Hematopoietic multipotent progenitor cell treated with erythropoietin and hydrocortisone succinate and interleukin-3 and kit ligand, for 8 days (in vitro differentiated cells): ENCODE measurements at places on chromosomes 11 and 22.

DNA sequence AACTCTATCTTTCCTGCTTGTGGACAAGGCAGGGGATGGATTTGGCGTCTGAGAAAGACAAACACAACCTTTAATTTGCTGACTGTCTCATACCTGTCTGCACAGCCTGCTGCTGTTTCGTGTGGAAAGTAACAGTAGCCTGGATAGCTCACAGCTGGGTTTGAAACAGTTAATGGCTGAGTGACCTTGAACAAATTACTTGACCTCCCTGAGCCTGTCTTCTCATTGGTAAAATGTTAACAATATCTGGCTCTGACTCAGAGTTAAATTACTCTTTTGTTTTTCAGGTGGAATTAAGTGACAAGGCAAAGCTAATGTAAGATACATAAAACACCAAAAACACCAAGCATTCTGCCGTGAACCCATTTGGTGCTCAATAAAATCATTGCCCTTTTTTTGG is 41.1 kb upstream of the ADA2 start:
- no peak for DNase-seq

DNA sequence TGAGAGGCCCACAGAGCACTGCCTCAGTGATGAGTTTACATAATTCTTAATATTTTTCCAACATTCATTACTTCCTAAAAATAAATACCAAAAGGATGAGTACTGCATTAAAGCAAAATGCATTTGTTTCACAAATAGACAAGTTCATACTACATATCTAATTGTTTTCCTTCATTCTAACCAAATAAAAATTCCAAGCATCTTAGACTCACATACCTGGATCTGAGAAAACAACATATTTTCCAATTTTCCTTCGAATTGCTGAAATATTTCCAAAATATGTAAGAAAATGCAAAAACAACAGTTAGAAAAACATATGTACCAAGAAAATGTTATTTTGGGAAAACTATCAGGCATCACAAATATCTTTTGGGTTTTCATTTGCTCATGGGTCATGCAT is 127.9 kb upstream of the CEP126 start:
- DNase-seq = no peak

- DNase-seq = no peak
These were observed 17.7 kb downstream of the DCHS1 start for GRCh38 chr11:6637871-6638270.

GRCh38 chr11:125170001-125170509 is 5.5 kb downstream of the PKNOX2 start:
- no peak for DNase-seq

- peak; percentile 70 for DNase-seq
These were observed 37.9 kb downstream of the CELF1 start for GRCh38 chr11:47514825-47515647.

DNA sequence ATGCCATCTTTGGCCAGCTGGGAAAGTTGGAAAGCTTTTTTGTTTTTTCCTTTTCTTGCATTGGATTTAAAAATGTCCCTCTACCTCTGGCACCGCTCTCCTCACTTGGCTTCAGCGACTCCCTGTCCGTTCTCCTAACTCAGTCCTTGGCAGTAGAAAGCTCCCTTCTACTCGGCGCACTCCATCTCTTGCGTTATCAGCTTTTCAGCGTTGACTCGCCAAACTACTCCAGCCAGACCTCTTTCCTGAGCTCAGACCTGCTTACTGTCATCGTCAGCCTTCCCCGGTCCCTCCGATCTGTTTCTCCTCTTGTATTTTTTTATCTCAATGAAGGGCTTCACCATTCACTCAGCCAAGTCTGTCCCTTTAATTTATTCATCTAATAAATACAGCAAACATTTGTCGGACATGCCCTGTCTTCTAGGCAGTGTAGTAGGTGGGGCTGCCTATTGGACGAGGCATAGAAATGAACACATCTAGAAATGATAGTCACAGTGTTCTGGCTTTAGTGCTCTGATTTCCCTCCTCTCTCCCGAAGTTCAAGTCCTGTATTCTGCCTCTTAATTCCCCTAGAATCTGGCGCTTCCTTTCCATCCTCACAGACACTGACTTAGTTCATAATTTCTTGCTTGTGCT is 839 bp downstream of the CEP164 start:
- DNase-seq = peak; percentile 63
